ENCODE measurements at places on chromosomes 3 and 15.

- DNase-seq = no peak
These were observed 49.2 kb downstream of the FHIT start for GRCh38 chr3:61202086-61202485.

GRCh38 chr3:193832833-193833413, 239.9 kb downstream of the OPA1 start:
- DNase-seq = no peak

DNA sequence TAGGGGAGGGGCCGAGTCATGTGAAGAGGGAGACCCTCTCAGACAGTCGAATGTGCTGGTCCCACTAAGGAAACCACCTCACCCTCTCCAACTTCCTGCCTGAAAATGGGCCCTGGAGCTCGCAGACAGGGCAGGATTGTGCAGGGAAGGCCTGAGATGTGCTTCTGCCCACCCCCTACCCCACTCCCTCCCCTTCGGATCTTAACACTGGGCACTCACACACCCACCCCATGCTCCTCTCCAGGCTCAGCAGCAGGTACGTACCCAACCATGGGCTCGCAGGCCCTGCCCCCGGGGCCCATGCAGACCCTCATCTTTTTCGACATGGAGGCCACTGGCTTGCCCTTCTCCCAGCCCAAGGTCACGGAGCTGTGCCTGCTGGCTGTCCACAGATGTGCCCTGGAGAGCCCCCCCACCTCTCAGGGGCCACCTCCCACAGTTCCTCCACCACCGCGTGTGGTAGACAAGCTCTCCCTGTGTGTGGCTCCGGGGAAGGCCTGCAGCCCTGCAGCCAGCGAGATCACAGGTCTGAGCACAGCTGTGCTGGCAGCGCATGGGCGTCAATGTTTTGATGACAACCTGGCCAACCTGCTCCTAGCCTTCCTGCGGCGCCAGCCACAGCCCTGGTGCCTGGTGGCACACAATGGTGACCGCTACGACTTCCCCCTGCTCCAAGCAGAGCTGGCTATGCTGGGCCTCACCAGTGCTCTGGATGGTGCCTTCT, 20.0 kb downstream of the ATRIP start:
- peak; percentile 24 for DNase-seq

DNA sequence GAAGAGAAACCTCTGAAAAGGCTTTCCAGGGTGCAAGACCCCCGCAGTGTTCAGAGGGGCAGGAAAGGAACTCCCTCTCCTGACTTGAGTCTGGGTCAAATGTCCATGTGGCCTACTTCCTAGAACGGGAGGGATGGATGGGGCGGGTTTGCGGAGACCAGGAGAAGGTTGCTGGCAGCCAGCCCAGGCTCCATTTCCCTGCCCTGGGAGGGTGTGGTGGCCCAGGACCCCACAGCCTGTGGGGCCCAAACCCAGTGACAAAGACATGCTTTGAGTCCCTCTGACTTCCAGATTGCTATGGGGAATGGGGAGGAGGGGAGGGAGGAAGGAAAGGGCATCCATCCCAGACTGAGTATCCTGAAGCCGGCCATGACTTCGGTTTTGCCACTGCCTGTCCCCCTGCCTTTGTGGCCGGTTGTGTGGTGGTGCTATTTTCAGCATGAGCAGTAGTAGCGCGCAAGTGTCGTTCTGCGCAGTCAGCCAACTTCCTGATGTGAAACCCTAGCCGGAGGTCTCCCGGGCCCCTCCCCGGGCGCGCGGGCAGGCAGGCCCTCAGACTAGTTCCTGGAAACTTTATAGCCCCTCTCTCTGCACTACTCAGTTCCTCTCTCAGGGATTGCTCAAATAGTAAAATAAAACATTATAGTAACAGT, 24.4 kb downstream of the MAGEF1 start:
- no peak for DNase-seq

DNA sequence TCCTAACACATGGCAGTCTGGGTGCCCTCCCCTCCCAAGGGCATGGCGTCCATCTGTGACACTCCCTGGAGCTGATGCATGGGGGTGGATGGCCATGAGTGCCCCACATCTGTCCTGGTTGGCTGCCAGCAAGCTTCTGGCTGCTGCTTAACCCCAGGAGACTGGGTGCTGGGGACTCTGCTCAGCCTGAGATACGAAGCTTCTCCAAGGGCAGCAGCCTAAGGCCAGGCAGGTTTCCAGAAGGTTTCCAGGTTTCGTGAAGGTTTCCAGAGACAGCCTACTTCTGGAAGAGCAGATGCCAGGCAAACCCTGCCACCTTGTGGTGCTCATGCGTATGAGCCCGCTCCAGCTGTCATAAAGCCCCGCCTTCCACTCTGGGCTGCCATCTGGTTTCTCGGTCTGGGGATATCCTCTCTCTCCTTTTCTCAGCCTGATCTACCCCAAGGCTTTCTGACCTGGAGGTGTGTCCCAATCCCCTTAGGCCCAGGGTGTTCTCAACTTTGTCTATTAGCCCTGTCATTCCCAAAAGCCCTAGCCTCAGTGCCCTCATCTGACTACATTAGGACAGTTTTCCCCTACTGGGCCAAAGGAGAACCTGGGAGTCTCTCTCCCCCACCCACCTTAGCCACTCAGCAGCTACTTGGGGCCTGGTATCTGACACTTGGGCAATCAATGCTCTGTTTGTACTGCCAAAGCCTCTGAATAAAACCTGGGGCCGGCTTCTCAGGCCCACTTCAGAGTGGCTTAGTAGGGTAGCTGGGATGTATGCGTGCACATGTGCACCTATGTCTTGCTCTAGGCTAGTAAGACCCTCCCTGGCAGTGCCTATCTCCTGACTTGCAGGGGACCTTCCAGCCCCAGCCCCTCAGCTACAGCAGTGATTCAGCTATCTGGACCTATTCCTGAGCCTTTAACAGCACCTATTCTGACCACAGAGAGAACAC, 12.0 kb downstream of the MRPL46 start:
- peak; percentile 91 for DNase-seq

DNA sequence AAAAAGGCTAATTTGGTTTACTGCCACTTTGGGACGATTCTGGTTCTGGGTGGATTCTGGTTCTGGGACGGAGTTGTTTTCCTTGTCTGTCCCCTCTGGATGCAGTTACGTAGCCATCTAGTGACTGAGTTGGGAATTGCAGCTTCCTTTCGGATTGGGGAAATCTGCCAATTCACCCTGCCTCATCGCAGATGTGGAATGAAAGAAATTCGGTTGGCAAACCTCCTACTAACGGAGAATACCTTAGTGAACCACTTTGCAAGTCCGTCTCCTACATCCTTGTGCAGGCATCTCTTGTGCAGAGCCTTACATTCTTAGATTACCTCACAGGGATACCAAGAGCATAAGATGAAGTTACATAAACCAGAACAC, 31.5 kb upstream of the AP4E1 start:
- DNase-seq = peak; percentile 87

GRCh38 chr3:44476181-44476611, 1.3 kb downstream of the ZNF445 start:
- peak; percentile 28 for DNase-seq

DNA sequence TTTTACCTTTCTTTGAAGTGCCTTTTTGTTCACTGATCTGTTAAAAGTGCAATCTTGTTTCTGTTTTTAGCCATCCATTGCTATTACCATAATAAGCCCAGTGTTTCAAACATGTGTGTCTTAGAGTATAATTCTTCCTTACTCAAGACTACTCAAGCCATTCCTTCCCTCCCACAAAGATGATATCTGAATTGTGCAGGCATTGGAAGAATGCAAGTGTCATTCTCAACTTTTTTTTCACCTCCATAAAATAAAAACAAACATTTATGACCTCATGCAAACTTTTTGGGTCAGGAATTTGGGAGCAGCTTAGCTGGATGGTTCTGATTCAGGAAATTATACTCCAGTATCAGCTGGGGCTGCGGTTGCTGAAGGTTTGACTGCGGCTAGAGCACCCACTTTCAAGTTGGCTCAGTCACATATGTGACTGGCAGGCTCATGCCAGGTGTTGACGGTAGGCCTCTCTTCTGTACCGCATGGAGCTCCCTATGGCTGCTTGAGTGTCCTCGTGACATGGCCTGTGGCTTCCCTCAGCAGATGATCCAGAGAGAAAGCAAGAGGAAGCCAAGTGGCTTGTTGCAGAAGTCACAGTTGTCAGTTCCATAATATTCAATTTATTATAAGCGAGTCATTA, 490.8 kb downstream of the CNTN4 start:
- DNase-seq = no peak

GRCh38 chr3:146124126-146124801, 36.7 kb downstream of the PLOD2 start:
- DNase-seq = no peak

DNA sequence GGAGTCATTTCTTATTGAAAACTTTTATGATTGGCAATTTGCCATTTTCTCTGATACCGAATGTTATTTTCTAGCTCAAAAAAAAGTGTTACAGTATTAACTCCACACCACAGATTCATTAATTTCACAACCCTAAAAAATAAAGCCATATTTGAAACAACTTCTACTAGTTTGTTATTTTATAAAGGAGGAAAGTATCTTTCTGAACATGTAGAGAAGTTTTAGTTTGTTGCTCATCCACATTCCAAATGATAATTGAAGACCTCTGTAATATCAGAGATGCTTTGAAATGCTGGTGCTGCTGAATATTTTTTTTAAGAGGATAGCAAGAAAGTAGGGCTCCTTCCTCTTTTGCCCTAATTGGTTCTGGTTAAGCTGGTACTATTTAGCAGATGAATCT, 1.9 kb downstream of the VGLL3 start:
- DNase-seq = no peak

GRCh38 chr15:39869254-39869653, 50.8 kb downstream of the GPR176 start:
- no peak for DNase-seq

- DNase-seq = no peak
These were observed 223.1 kb upstream of the CNTN6 start for GRCh38 chr3:869734-870133.

DNA sequence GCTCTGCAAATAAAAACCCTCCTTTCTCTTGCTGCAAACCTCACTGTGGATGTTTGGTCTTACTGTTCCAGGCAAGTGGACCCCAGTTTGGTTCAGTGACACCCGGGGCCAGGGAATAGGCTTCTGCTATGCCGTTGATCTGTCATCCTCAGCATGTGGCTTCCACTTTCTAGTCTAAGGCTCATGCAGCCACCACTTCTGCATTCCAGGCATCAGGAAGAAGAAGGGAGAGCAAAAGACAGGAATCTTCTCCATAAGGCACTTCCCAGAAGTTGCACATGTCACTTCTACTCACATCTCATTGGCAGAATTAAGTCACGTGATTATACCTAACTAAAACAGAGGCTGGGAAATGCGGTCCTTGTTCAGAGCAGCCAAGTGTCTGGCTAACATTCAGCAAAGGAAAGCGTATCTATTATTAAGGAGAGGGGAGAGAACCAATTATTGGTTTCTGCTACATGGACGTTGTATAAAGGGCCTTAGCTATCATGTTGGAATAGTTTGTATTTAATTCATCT, 173.6 kb upstream of the PFN2 start:
- DNase-seq = no peak

- DNase-seq = peak; percentile 26
These were observed 71.0 kb downstream of the B3GNT5 start for GRCh38 chr3:183324083-183324482.
